GDM1 (cell line): ENCODE measurements at places on chromosomes 11 and 22.

DNA sequence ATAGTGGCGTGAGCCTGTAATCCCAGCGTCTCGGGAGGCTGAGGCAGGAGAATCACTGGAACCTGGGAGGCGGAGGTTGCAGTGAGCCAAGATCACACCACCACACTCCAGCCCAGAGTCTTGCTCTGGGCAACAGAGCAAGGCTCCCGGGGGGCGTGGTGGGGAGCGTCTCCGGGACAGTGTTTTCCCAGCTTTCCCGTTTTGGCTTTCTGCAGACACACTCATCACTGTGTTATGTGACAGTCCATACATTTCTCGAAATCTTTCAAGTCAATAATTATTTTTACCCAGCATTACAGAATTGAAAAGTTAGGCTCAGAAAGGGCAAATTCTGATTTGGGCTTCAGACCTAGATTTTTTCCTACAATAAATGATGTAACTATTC lies 31.7 kb downstream of the NEAT1 start:
- no peak for DNase-seq

DNA sequence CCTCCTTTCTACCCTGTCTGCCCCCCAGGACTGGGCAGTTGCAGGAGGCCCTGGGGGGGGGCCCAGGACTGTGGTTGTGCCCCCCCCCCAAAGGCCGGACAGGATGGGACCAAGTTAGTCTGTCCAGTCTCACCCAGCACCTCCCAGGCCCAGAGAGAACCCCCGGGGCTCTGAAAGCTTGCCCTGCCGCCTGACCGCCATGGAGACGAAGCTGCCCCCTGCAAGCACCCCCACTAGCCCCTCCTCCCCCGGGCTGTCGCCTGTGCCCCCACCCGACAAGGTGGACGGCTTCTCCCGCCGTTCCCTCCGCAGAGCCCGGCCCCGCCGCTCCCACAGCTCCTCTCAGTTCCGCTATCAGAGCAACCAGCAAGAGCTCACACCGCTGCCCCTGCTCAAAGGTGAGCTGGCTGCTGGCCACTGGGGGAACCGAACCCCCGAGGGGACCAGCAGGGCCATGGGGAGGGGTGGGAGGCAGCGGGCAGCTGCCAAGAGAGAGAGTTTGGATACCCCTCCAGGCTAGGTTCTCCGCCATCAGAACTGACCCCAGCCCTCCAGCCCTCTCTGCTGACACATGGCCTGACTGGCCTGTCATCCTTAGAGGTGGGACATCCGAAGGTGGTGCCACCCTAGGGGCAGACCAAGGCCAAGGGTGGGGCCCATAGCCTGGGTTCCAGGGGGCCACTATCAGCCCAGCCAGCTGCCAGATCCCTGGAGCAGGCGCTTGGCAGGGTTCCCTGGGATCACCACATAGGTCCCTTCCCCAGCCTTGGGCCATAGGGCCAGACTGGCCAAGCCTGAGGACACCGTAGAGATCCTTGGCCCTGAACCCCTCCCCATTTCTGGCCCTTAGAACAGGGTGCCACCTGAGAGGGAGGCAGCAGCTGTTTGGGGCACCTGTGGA lies 1.3 kb downstream of the PPP2R5B start:
- no peak for DNase-seq

DNA sequence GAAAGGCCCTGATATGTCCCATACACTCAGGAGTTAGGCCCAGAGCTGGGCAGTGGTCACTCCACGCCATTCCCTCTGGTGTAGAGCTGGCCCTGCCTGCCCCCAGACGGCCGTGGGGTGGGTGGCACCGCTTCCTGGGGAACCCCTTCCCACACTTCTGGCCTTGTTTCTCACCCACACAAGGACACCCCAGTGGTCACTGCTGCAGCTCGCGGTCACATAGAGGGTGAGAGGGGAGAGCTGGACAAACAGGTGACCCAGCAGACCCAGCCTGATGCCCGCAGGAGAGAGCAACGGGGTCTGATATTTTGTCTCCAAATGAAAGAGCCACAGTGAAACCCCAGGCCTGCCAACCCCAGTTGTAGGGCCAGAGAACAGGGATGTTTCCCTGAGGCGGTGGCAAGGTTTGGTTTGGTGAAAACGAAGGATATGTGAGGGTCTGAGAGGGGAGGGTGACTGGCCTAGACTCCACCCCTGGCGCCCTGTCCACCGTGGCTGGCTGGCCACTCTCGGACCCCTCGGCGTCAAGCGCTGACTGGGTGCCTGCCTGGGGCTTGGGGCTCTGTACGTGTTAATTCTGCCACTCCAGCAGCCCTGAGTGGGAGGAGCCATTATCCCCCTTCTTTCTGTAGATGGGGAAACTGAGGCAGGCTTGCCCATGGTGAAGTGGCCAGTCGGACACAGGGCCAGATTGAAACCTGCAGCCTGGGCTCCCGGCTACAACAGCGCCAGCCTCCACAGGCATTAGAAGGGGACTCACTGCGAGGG lies 71.0 kb upstream of the PPARA start:
- no peak for DNase-seq

- no peak for DNase-seq
Measured at GRCh38 chr11:121561240-121561639, 108.5 kb upstream of the SORL1-AS1 start.

- no peak for DNase-seq
Measured at GRCh38 chr11:118067006-118067405, 9.9 kb upstream of the TMPRSS4 start.

DNA sequence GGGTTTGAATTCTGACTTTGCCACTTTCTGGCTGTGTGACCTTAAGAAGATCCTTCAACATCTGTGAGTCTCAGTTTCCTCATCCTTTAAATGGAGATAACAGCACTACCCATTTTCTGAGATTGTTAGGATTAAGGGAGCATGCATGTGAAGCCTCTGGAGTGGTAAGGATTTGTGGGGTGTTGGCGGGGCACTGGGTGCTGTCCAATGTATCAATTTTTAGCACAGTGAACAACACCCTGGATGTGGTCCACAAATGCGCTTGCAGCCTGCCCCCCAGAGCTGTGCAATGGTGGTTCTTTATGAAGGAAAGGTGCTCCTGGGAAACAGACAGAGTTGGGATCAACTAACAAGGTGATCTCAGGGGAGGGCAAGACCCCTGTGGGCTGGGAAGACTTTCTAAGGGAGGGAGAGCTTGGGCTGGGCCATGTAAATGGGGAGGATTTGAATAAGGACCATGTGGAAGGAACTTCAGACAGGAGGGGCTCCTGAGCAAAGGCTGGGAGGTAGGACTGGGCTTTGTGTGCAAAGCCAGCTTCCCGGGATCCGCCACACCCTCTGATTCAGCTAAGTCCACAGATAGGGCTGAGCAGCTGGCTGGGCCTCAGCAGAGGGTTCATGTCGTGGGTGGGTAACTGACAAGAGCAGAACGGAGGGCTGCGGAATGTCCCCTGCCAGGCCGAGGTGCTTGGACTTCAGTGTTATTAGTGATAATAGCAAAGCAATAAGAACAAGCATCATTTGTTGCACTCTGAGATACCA lies 22.7 kb upstream of the RASD2 start:
- DNase-seq = no peak

- no peak for DNase-seq
Measured at GRCh38 chr11:22371160-22371559, 33.0 kb downstream of the SLC17A6 start.

DNA sequence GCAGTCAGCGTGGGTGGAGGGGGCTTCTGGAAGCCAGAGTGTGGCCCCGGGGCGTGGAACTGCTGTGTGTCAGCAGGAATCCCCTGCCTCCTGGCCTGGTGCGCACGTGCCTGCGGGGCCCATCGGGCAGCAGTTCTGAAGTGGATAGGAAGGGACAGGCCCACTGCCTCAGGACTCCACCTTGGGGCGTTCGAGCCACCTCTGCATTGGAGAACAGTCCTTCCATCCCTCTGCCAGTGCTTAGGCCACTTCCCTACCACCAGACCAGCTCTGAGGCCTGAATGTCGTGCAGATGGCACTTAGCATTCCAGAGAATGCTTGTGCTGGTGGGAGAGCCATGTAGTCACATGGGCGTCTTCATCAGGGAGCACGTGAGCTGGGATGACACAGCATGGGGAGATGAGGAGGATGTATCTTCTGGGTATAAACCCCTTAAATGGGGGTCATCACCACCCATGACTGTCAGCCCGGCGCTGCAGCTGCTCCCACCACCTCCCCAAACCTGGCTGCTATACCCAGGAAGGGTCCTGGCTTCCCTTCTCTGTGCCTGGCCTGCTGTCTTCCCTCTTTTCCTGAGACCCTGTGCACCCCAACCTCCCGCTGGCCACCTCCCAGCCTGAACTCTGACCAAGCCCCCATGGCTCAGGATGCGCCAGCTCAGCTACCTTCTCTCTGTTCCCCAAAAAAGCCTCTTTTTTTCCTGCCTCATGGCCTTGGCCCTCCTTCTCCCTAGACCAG lies 9.7 kb downstream of the INCENP start:
- DNase-seq = no peak

DNA sequence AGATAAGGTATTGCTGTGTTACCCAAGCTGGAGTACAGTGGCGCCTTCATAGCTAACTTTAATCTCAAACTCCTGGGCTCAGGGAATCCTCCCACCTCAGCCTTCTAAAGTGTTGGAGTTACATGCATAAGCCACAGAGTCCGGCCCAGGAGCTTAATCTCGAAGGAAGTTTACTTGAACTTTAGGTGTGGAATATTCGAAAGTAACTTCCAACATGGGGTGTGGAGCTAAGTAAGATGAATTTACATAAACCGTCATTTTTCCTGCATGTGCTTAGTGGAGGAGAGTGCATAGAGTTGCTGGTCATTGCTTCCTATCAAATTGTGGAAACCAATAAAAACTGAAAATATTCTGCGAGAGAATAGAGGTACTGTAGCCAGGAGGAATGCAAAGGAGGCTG lies 1.5 kb downstream of the ATG13 start:
- no peak for DNase-seq

DNA sequence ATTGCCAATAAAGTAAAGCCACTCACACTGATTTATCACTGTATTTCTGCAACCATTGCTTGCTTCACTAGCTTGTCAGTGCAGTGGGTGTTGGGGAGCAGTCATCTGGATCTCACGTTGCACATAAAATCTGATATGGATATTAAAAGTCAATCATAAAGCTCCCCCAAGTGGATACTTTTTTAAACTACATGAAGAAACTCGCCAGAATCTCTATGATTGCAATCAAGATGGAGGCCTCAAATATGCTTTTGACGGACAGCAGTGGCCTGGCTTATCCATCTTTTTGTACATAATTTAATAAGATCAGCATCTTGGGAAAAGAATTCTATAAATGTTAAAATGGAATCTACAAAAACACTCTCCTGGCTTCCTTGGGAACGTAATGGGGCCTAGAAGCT lies 137.7 kb downstream of the WT1 start:
- no peak for DNase-seq

DNA sequence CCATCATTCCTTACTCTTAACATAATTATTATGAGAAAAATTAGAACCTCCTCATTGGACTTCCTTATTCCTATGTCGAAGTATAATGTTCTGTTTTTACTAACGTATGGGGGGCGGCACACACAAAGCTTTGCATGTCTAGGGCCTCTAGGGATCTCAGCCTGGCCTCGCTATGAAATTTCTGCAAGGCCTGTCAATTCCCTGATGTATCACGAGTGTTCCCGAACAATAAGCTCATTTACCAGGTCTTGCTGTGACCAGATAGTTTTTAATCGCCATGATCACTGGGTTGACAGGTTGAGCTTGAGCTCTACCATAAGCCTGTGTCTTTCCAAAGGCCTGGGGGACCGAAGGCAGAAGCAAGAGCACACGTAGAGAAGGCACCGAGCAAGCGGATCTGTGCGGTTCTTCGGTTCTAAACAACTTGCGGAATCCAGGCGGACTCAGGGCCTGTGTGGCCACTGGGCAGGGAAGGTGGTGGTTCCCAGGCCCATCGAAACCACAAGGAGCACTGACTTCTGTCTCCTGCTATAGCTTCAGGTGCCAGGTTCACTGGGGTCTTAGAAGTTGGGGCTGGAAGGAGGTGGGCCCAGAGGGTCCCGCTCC lies 10.4 kb upstream of the FXYD2 start:
- no peak for DNase-seq

DNA sequence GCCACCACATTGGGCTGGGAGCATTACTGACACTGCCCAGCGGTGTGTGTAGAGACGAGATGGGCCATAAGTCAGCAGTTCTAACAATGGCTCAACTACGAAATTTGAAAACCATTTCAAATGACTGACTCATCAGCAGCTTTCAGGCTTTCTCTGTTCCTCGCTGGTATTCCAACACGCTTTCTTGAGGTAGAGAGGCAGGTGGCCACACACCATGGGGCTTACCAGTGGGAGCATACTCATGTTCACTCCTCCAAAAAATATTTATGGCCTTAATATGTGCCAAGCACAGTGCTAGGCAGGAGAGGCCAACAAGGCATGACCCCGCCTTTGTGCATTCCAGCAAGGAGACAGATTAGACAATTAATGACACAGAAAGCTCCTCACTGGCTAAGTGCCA lies 20.3 kb downstream of the ARFGAP2 start:
- DNase-seq = no peak

- no peak for DNase-seq
Measured at GRCh38 chr11:7332451-7332850, 80.7 kb downstream of the SYT9 start.

- no peak for DNase-seq
Measured at GRCh38 chr11:81224396-81224795, 1509.3 kb downstream of the FAM181B start.

- DNase-seq = no peak
Measured at GRCh38 chr11:46347637-46348311, 511 bp downstream of the DGKZ start.

GRCh38 chr22:31973739-31974138 lies 29.4 kb downstream of the YWHAH start:
- no peak for DNase-seq

DNA sequence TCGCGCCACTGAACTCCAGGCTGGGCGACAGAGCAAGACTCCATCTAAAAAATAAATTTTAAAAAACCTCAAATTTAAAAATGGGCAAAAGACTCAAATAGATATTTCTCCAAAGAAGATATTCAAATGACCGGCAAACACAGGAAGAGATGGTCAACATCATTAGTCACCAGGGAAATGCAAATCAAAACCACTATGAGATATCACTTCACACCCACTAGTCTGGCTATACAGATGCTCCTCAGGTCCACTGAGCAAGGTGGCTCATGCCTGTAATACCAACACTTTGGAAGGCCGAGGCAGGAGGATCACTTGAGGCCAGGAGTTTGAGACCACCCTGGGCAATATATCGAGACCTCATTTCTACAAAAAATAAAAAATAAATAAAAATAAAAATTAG lies 43.3 kb upstream of the SLC35C1 start:
- no peak for DNase-seq

- no peak for DNase-seq
Measured at GRCh38 chr11:79973721-79974617, 533.1 kb upstream of the TENM4 start.

DNA sequence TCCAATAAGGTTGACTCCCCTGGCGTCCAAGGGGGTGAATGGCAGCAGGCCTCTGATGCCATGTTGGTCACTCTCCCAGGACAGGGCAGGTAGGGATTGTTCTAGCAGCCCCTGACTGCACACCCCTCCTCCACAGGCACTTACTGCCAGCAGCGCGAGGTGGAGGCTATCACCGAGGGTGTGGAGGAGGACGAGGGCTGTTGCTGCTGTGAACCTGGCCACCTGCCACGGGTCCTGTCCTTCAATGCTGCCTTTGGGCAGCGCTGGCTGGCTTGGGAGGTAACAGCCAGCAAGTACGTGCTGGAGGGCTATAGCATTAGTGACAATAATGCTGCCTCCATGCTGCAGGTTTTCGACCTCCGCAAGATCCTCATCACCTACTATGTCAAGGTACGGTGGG lies 7.7 kb upstream of the SIPA1 start:
- no peak for DNase-seq

GRCh38 chr22:36413022-36413775 lies 25.4 kb upstream of the MYH9 start:
- DNase-seq = no peak
